ENCODE measurements at places on chromosomes 2 and 18.

- peak; percentile 90 for DNase-seq
These were observed 136.9 kb upstream of the GATA6 start for GRCh38 chr18:22032392-22032961.

- DNase-seq = no peak
These were observed 55.1 kb upstream of the GCFC2 start for GRCh38 chr2:75765798-75766197.

- DNase-seq = no peak
These were observed 45.7 kb upstream of the C2orf74 start for GRCh38 chr2:61116302-61116701.

DNA sequence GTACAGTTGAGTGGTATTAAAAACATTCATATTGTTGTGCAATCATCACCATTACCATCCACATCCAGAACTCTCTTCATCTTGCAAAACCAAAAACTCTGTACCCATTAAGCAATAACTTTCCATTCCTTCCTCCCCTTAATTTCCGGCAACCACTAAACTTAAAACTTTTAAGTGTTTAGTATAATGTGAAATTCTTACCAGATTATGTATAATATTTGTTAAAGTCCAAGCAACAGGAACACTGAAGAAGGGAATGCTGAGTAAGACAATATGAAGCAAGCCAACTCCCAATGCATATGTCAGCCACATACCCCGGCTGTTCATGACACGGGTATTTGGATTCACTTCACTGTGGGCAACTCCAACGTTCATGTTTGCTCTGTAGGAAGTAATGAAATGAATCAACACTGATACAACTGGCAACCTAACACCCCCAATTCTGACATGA lies 1.9 kb downstream of the ORMDL1 start:
- peak; percentile 8 for DNase-seq

- DNase-seq = no peak
These were observed 654.9 kb downstream of the ADCYAP1 start for GRCh38 chr18:1559563-1559962.

- no peak for DNase-seq
These were observed 118.5 kb downstream of the GALNT3 start for GRCh38 chr2:165675551-165675968.

DNA sequence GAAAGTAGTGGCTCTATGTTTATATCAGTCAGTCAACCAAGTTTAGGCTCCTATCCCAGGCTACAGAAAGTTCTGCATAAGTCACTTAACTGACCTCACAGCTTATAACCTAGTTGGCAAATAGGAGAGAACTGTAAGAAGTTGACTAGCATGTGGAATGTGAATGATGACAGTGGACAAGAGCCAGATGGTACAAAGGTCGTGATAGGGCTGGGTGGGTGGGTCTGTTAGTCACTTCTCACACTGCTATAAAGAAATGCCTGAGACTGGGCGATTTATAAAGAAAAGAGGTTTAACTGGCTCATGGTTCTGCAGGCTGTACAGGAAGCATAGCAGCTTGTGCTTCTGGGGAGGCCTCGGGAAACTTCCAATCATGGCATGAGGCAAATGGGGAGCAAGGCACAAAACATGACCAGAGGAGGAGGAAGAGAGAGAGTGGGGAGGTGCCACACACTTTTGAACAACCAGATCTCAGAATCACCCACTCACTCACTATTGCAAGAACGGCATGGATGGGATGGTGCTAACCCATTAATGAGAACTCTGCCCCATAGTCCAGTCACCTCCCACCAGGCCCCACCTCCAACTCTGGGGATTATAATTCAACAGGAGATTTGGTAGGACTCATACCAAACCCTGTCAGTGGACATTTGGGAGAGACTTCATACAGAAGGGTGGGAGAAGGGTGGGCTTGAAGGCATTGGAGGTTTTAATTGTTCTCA lies 68.8 kb downstream of the LTBP1 start:
- peak; percentile 63 for DNase-seq

GRCh38 chr18:42328931-42329330 lies 373.9 kb downstream of the PIK3C3 start:
- no peak for DNase-seq

DNA sequence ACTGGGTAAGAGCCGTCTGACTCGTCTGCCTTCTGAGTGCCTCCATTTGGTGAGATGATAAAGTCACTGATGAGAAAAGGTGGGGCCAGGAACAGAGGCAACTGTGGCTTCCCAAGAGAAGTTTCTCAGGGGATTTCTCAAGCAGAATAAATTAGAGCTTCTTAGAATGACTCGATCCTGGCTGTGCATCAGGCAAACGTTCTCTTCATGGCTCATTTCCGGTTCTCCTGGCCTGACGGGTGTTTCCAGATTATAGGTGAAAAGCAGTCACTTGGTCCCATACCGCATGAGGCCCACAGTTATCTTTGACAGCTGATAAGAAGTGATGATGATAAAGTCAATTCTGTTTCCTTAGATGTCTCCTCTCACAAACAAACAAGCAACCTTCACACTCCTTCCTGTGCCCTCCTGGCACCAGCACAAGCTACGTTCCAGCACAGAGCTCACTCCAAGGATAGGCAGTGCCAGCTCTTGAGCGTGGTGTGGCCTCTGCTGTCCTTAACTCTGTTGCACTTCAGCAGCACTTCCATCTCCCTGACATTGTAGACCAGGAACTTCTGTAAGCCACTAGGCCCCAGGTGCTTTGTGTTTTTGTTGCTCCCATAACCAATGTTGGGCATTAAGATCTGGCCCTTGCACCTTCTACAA lies 37.8 kb upstream of the KCNF1 start:
- DNase-seq = no peak

- DNase-seq = no peak
These were observed 45.5 kb upstream of the LDAH start for GRCh38 chr2:20868377-20868776.

DNA sequence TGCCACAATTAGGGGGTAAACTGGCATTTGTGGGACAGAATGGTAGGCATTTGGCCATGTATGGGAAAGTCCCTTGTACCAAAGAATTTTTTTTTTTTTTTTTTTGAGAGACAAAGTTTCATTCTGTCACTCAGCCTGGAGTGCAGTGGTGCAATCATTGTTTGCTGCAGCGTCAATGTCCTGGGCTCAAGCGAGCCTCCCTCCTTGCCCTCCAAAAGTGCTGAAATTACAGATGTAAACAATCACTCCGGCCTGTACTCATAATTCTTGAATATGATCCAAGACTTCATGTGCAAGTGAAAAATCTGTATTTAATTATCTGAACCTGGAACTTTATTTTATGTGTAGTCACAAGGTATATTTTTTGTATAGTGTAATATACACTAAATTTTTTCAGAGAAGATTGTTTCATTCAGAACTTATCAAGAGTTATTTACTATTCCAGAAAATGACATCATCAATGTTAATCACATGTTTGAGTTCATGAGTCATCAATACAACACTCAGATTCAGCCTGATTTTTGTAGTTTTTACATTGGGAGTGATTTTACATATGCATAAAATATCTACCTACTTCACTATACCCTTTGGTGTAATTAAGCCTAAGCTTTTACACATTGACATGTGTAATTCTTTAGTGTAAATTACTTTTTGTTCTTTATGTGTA lies 138.7 kb upstream of the L3MBTL4 start:
- DNase-seq = peak; percentile 43

GRCh38 chr2:150994076-150994475 lies 267.6 kb downstream of the RBM43 start:
- peak; percentile 77 for DNase-seq

- peak; percentile 39 for DNase-seq
These were observed 74.2 kb downstream of the TNS1 start for GRCh38 chr2:217928324-217929181.

DNA sequence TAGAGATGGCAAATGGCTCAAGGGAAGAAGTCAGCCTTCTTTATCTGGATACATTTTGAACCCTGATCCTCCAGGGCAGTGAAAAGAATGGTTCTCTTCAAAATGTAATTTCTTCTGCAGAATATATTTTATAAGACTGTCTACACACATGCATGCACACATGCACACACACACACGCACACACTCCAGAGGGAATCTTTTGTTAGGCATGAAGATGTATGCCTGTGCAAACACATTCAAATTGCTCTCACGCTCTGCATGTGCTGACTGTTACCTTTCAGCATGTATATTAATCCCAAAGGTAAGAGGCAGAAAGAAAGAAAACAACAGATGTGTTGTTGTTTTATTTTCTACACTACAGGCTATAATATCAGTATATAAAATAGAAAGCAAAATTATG lies 43.2 kb downstream of the SLC5A7 start:
- DNase-seq = no peak

DNA sequence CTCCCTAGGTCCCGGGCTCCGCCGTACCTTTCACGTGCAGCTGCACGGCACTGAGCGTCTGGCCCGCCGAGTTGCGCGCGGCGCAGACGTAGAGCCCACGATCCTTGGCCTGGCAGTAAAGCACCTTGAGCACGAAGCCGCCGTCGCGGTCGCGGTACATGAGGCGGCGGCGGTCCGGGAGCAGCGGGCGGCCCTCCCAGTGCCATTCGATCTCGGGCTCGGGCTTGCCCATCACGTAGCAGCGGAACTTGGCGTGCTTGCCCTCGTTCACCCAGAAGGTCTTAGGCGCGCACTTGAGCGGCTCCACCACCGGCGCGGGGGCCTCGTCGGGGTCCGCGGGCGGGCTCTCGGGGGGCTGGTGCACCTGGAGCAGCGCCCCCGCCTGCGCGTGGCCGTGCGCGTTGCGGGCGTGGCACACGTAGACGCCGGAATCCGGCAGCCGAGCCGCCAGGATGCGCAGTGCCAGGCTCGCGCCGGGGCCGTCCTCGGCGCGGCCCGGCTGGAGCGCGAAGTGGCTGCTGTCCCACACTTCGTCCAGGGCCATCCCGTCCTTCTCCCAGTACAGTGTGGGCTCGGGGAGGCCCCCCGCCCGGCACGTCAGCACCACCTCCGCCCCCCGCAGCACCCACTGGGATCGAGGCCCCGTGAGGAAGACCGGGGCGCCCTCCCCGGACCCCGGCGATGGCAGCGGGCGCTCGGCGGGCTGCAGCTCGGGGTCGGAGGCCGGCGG lies 980 bp downstream of the OBSL1 start:
- peak; percentile 26 for DNase-seq

- DNase-seq = no peak
These were observed 395.2 kb downstream of the MTX2 start for GRCh38 chr2:176664478-176664877.

GRCh38 chr2:4465671-4466070 lies 762.3 kb downstream of the DCDC2C start:
- no peak for DNase-seq

- no peak for DNase-seq
These were observed 6.7 kb downstream of the TUBB6 start for GRCh38 chr18:12314591-12315305.

- no peak for DNase-seq
These were observed 21.5 kb downstream of the MPPE1 start for GRCh38 chr18:11886577-11887110.

DNA sequence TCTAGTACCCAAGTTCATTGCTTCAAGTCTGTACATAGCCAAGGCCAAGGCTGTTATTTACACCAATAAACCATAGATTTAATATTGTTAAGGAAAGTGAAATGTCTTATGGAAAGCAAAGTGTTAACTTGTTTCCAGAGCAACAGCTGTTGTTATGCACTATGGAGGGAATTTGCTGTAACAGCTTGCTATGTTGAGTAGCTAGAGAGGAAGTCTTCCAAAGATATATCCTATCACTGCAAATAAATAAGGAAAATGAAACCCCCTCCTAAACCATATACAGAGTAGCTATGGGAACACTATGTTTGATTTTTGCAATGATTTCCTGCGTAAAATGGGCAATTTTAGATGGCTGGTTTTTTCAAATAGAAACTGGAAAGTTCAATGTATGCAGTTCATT lies 21.1 kb downstream of the TMEM182 start:
- DNase-seq = no peak

DNA sequence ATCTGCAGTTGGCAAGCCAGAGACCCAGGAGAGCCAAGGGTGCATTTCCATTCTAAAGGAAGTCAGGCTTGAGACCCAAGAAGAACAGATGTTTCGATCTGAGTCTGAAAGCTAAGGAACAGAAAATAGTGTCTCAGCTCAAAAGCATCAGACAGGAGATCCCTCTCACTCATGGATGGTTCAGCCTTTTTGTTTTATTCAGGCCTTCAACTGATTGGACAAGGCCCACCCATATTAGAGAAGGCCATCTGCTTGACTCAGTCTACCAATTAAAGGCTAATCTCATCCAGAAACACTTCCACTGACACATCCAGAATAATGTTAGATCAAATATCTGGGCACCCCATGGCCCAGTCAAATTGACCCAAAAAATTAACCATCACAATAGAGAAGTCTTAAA lies 255.0 kb downstream of the TXNL1 start:
- DNase-seq = no peak

All from fibroblast of skin of right quadriceps (primary cell).